ENCODE measurements at places on chromosomes 5 and 9.
A peak's percentile ranks its signal among the peaks of the same experiment; 100 is the strongest.

GRCh38 chr9:121160025-121160424, 41.6 kb downstream of the RAB14 start:
- no peak for DNase-seq

- no peak for DNase-seq
Observed at GRCh38 chr5:158884827-158885518, 214.7 kb downstream of the EBF1 start.

DNA sequence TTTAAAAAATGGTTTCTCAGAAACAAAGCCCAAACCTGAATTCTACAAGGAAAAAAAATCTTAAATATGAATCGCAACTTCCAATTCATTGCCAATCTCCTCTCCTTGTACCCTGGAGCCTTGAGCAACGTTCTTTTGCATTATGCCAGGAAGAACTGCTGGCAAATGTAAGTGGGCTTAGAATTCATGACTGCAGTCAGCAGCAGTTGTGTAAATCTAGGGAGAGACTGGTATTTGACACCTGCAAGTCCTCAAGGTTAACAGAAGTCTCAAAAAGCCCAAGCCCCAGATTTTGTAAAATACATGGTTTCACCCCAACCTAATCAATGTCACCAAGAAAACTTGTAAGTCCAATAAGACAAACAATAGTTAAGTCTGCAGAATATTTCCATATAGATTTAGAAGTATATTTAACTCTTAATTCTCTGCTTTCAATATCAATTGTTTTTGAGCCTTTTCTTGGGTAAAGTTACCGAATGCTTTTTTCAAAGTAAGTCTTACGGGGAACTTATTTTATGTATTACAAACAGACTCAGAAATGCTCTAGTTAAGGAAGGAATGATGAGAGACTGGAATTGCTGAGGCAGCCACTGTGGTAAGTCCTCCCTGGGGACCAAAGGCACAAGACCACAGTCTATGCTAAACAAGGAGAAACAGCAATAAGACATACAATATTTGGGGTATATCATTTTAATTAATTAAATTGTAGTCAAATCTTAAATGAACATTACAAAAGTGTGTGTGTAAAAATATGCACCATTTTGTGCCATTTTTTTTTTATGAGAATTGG, 31.3 kb downstream of the ELL2 start:
- no peak for DNase-seq

DNA sequence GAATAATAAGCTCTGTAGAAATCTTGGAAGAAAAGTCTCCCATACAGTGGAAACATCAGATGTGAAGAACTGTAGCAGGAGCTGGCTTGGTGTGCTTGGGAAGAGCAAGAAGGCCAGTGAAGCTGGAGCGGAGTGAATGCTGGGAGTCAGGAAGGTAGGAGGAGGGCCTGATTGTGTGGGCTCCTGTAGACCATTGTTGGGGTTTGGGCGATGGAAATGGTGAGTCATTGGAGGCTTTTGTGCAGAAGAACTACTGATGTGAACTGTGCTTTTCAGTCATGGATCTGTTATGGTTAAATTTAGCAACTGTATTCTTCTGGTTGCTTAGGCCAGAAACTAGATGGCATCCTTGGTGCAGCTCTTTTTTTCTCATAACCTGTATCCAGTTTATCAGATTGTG, 2.3 kb downstream of the ICE1 start:
- DNase-seq, result no peak

GRCh38 chr9:101359679-101360078, 25.1 kb downstream of the BAAT start:
- DNase-seq, result no peak

- no peak for DNase-seq
Observed at GRCh38 chr9:124741662-124742061, 29.4 kb downstream of the NR6A1 start.

DNA sequence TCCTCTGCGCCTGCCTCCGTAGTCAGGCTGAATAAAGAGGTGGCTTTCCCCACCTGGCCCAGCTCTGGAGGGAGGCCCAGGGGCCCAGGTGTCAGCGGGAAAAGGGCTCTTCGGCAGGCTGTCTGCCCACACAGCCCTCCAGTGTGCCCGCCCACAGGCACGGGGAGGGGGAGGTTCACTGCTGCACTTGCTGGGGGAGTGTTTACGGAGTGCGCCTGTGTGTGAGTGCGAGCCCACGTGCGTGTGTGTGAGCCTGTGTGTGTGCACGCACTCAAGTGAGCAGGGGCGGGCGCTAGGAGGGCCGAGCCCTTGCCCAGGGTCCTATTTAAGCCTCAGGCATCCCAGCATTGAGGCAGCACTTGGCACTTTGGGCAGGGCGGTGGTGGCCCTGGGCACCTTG, 10.9 kb downstream of the DNLZ start:
- DNase-seq, result peak; percentile 35

DNA sequence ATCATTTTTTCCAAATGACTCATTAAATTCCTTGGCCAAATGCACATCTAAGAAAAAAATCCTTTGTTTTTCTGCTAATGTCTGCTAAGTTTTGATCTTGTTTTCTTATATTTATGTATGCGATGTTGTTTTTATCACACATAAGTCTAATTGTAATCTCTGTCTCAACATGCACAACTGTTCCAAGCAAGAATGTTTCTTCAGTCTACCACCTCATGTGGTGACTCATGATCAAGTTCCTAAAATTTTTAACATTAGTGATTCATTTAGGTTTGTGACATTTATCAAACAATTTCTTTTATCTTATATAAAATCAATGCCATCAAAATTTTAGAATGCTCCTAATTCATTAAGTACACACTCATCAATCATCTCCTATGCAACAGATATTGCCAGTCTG, 763.9 kb upstream of the FAM174A start:
- no peak for DNase-seq

DNA sequence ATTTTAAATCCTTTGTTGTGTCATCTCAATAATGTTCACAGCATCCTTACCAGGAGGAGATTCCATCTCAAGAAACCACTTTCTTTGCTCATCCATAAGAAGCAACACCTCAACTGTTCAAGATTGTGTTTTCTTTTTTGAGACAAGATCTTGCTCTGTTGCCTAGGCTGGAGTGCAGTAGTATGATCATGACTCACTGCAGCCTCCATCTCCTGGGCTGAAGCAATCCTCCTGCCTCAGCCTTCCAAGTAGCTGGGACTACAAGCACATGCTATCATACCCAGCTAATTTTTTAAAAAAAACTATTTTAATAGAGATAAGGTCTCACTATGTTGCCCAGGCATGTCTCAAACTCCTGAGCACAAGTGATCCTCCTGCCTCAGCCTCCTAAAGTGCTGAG, 60.0 kb downstream of the ABHD17B start:
- no peak for DNase-seq

- peak; percentile 88 for DNase-seq
Observed at GRCh38 chr5:174045470-174046025, at the start of gene NSG2. TSS of gene NSG2 (plus strand) at chr5:174045706. CDS start at chr5:174046756, 1,050 bp downstream.

DNA sequence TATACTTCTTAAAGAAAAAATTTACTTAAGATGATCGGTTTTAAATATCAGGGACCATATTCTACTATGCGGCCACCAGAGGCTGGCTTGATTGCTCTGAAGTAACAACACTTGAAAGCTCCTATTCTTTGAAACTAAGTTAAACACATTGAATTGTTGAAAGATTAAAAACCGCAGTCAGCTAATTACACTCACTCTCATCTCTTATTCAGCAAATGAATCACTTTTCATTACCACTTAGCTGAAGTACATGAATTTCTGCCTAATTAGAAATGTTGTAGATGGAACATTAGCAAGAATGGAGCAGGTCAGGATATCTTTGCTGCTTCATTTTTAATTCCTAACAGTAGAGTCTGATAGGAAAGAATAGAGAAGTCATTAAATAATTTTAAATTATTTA, 42.3 kb downstream of the LSM11 start:
- no peak for DNase-seq

DNA sequence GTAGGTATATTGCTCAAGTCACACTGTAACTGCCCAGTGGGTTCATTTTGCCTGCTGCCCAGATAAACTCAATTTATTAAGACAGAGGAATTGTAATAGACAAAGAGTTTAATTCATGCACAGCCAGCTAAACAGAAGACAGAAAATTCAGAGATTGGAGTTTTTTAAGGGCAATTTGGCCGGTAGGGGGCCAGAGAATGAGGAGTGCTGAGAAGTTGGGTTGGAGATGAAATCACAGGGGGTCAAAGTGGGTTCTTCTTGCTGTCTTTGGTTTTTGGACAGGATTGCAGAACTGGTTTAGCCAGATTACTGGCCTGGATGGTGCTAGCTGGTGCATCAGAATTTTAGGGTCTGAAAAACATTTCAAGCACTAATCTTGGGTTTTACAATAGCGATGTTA, 20.7 kb upstream of the IL33 start:
- no peak for DNase-seq

- no peak for DNase-seq
Observed at GRCh38 chr5:63648376-63648775, 313.9 kb downstream of the HTR1A start.

- no peak for DNase-seq
Observed at GRCh38 chr5:143649937-143650621, 161.9 kb upstream of the HMHB1 start.

DNA sequence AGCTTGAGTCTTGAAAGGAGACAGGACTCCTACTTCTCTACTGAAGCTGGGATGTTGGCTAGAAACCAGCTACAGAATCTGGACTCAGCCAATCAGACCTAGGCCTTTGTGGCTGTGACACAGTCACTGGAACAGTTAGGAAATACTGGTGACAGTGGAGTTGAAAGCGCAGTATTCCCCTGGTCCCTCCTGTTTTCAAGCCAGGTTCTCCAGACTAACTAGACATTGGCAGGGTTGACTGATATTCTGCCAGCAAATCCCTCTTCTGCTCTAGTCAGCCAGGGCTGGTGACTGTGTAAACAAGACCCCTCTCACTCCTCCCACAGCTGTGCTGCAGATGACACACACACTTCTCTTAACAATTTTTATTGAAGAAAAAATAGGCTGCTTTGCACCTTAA, 8.7 kb downstream of the SHROOM1 start:
- DNase-seq, result peak; percentile 3

GRCh38 chr5:16809010-16809394, 127.1 kb downstream of the MYO10 start:
- DNase-seq, result no peak

DNA sequence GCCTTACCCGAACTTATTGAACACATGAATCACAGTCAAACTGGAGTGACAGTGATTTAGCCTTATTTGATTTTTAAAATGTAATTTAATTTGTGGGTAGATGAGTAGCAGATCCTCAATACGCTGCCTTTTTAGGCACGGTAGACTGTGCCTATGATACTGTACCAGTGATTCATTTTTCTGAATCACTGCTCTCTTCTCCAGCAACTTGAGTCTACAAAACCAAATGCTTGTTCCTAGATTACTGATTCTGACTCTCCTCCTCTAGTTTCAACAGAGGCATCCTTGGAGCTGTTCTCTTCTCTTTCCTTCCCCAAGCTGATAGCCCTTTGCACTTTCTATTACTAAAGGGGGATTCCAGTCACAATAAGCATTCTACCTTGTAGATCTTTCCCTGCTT, 94.3 kb upstream of the IL7R start:
- DNase-seq, result no peak

GRCh38 chr9:78698371-78698770, 401.4 kb downstream of the PSAT1 start:
- no peak for DNase-seq

DNA sequence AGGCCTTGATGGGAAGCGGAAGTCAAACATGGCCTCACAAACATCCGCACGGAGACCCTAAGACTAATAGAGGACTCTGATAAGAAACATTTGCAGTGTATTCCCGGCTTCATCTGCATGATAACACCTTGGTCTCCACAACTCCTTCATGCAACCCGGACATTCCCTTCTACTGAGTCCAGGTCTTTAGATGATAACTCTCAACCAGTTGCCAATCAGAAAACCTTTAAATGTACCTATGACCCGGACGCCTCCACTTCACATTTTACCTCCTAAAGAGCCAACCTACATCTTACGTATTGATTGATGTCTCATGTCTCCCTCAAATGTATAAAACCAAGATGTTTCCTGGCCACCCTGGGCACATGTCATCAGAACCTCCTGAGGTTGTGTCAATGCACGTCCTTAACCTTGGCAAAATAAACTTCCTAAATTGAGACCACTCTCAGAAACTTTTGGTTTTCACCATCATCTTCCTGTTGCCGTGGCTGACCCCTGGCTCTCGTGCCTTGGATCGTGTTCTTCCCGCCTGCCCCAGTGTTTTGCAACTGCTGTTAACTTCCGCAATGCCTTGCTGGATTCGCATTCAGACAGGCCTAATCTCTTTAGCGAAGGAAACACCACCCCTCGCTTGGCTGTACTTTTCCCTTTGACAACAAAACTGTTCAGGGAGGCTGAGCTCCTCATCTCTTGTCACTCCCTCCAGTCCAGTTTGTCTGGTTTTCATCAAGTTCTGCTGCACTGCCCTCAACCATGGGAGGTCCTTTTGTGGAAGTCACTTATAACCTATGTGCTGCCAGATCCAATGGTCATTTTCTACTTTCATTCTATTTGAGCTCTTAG, 1.1 kb upstream of the DAP start:
- no peak for DNase-seq

GRCh38 chr9:136835162-136835931, 6.9 kb upstream of the AJM1 start:
- no peak for DNase-seq

DNA sequence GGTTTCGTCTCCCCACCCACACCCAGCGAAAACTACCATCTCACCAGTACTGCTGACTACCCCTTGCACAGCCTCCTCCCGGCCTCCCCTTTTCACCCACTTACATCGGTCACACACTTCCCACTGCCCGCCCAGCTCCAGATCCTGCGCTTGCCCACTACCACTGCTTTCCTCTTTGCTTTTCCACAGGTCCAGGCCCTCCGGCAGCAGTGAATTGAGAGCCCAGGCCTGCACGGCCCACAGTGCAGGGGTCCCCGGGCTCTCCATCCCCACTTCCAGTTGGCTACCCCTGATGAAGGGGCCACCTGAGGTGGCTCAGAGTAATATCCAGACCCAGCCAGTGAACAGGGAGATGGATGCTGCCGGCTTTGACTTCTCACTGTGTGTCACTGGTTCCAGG, 120.2 kb upstream of the FSTL4 start:
- no peak for DNase-seq

DNA sequence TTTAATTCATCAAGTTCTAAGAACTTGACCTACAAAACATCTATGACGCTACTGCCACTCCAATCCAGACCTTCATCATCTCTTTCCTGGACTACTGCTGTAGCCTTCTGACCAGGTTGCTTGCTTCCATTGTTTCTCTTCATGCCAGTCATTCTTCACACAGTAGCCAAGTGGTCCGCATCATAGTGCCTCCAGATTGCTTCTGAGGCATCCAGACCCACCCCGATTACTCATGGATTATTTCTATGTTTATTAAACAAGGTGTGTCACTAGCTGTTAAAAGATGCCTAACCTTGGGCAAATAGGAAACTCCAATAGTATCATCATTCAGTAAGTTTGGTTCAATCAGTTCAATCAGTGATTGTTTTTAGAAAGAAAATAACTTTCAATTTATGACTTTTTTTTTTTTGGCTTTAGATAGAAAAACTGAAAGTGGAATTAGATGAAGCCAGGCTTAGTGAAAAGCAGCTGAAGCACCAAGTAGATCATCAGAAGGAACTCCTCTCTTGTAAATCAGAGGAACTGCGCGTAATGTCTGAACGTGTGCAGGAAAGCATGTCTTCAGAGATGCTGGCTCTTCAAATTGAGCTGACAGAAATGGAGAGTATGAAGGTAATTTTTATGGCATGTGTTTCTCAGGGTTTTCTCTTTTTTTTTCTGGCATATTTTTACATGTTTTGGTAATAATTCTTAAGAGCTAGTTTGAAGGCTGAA, 9.5 kb downstream of the SPDL1 start:
- DNase-seq, result no peak

Data from SHP77 (cell line).